T-helper 2 cell treated with Interferon-gamma antibody and Interleukin-4, amounts not matched to agents 100 ng/mL and 5 ng/mL, for 36 hours (primary cell): ENCODE measurements at places on chromosomes 13 and 19. TPM values are rescaled to one million over a fixed set of nuclear protein-coding genes. Genes with fewer than 3 reads are reported as not detected.

The RDH8 gene
- not detected in 2 replicates for total RNA-seq

The TLE2 gene
- 1.1 and 1.9 TPM in 2 replicates for total RNA-seq

The IL17D gene
- 0.09 and 0.18 TPM in 2 replicates for total RNA-seq

The CLDN10 gene
- total RNA-seq: not detected in 2 replicates

The RPS5 gene
- 1,063 and 1,068 TPM in 2 replicates for total RNA-seq

The GFY gene
- not detected in 2 replicates for total RNA-seq

The LGALS7 gene
- total RNA-seq: not detected in 2 replicates

The SIGLECL1 gene
- not detected in 2 replicates for total RNA-seq

The ZNF562 gene
- total RNA-seq: 13.6 and 15.2 TPM in 2 replicates

The LILRA5 gene
- total RNA-seq: not detected in 2 replicates
